ENCODE measurements at places on chromosomes 12 and 14.

DNA sequence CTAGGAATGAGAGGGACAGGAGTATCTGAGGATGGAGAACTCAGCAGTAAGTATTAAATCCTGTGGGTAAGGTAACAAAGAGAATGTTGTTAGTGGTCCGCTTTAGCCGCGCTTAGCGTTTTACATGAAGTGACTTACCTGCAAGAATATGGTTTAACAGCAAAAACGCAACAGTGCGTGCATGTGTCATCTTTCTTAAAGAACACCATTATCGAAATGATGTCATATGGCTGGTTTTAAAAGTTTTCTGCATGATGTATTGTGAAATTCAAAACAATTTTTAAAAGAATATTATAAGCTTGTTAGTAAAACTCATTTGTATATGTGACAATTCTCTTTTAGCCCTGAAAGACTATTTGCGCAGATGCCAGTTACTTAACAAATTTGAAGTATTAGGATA, 1.7 kb downstream of the LEMD3 start:
- no peak for DNase-seq

GRCh38 chr12:119990382-119990874, 1.4 kb downstream of the BICDL1 start:
- DNase-seq: no peak

DNA sequence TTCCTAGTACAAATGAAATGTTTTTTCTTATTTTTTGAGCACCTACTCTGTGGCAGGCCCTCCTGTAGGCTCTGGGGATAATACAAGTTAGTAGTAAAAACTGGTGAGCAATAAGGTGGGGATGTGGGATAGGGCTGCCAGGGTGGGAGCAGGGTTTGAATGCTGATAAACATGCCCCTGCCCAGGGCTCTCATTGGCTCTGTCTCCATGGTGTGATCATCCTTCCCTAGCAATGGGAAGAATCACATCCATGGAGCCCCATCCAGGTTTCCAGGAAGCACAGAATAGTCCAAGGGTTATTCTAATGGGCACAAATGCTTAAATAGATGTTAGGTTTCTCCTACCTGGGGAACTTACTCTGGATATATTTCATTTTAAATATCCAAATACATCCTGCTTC, 45.5 kb downstream of the GIT2 start:
- DNase-seq: no peak

GRCh38 chr12:111444925-111445725, 39.4 kb downstream of the SH2B3 start:
- DNase-seq: peak; percentile 62

- no peak for DNase-seq
Observed at GRCh38 chr14:25757364-25757763, 707.4 kb upstream of the STXBP6 start.

DNA sequence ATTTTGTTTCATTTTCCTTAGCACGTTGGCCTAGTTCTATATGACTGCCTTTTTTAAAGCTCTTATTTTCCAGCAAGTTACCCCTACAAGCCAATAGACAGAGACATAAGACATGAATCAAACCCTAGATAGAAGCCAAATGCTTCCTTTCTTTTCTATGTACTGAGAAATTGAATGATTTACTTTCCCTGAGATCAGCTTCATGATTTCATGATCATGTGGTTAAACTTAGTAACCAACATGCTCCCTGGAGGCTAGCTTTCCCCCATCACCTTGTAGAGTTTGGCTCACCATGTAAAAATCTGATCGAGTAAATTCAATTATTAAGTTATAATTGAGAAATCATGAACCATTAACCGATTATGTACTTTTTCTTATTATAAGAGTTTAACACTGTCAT, 148.1 kb upstream of the LRIG3 start:
- DNase-seq: no peak

DNA sequence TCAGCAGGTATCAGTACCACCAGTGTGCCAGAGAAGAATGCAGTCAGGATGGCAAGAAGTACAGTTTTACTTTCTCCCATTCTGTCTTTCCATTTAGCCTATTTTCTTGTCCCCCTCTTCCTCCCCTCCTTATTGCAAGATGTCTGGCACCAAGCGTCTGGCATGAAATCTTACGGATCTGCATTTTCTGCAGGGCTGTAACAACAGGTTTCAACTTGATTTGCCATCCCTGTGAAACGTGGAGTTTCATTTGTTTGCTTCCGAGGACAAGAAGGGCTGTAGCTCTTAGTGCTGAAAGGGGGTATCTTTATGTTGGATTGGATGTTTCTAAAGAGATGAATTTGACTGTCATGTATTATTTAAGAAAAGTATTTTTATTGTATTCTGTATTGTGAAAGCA, 1110.6 kb downstream of the BCL11B start:
- no peak for DNase-seq

GRCh38 chr14:40139657-40140056, 707.4 kb upstream of the FBXO33 start:
- DNase-seq: no peak

DNA sequence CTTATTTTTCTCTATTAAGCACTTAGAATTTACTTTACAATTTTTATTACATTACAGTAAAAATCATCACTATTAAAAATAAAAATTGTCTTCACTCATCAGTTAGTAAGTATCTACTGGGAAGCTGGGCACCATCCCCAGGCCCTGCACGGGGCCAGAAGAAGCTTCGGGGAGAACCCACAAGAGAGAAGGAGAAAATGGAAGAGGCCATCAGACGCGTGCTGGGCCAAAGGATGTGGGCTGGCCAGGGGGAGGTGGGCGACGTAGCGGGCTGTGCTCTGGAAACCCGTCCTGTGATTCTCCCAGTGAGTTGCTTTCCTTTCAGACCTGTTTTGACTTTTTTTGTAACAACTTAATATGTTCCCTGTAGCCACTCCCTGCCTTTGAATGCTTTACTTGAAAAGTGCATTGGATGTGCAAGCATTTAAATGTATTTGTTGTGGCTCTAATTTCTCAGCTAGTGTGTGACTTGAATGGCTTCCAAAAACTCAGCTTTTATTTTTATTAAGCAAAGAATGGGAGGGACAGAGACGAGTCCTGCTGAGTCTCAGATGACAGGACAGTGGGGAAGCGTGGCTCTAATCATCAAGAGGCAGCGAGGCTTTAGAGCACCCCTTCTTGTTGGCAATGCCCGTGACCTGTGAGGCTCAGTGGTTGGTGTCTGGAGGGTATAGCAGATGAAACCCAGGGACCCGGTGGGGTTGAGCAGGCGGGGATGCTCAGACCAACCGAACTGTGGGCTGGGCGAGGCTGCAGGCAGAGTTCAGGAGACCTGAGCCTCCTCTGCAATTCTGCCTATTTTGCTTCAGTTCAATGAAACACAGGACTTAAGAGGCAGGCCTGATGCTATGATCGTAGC, 38.8 kb downstream of the SYNE3 start:
- no peak for DNase-seq

- peak; percentile 68 for DNase-seq
Observed at GRCh38 chr14:99605299-99605961, 1.4 kb upstream of the CCDC85C start.

- DNase-seq: no peak
Observed at GRCh38 chr12:3195337-3195736, 118.2 kb downstream of the TSPAN9 start.

DNA sequence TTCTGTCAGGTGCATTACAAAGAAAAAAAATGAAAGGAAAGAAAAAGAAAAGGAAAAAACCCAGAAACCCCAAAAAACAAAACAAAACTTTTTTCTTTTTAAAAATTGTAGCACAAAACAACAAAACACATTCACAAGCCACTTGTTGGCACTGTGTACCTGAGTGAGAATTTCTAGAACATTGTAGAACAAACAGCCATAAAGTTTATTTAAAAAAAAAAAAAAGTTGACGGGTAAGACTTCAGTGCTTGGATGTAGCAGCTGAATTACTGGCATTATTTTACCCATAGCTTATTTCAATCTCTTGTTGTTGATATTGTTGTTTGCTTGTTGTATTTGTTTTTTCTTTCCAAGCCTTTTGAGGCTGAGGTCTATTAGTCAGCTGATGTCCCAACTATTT, 415.8 kb downstream of the SOX5 start:
- DNase-seq: no peak

- DNase-seq: no peak
Observed at GRCh38 chr12:103331643-103332042, 164.1 kb downstream of the C12orf42 start.

DNA sequence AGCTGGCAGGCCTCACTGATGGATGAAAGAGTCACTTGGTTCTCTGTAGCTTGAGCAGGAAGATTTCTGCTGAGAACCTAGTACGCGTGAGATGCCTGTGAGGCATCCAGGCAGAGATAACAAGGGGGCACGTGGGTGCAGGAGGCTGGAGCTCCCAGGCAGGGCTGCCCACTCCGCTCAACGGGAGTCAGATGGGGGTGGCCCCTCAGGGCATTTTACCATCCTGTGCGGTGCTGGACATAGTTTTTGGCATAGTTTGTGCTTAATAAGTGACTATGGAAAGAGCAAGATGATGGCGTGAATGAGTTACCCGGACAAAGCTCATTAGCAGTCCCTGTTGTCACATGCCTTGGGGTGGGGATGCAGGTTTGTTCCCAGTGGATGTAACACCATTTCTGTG, 182.8 kb downstream of the TSPAN9 start:
- DNase-seq: no peak

GRCh38 chr12:114770323-114770722, 86.3 kb upstream of the TBX3 start:
- no peak for DNase-seq

DNA sequence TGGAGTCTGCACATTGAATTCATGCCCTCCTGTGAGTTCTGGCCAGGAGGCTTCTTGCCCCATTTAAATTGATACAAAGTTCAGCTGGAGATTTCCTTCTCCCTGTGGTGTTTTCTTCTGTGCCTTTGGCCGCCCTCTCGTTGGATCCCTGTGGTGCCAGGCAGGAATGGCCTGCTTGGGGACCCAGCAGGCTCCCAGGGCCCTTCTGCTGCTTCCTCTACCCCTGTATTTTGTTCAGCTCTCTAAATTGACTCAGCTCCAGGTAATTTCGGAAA, 197.2 kb downstream of the FOXA1 start:
- DNase-seq: no peak

DNA sequence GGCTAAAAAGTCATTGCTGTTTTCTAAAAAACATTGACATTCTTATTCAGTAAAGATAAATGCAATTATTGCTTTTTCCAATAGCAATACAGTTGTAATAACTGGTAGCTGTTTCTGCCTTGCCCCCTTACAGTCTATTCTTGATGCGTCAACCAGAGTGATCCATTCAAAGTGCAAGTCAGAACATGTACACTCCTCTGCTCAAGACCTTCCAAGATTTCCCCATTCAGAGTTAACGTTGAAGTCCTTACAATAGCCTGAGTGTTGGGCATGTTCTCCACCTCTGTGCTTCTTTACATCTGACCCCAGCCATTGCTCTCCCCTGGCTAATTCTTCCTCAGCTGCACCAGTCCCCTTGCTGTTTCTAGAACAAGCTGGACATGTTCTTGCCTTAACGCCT, 24.3 kb downstream of the VRK1 start:
- no peak for DNase-seq

- DNase-seq: no peak
Observed at GRCh38 chr14:105425823-105426247, 6.2 kb downstream of the MTA1 start.

GRCh38 chr12:112015938-112016337, 2.7 kb downstream of the ERP29 start:
- DNase-seq: no peak

DNA sequence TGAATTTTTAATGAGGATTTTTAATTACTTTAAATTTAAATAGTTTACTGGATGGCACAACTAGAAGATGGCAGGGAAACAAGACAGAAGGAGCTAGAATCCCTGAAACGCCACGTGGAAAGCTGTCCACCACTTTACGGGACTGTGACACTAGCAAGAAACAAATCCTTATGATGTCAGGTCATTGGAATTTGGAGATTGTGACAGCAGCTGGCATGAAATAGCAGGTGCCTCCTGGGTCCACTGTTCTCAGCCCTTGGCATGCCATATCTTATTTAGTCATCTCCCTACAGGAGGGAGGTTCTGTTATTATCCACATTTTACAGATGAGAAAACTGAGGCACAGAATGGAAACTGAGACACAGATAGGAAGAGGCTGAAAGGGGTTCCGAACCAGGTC, 113.8 kb downstream of the BCL11B start:
- DNase-seq: no peak

- DNase-seq: no peak
Observed at GRCh38 chr12:125852116-125852515, 786.9 kb downstream of the AACS start.

DNA sequence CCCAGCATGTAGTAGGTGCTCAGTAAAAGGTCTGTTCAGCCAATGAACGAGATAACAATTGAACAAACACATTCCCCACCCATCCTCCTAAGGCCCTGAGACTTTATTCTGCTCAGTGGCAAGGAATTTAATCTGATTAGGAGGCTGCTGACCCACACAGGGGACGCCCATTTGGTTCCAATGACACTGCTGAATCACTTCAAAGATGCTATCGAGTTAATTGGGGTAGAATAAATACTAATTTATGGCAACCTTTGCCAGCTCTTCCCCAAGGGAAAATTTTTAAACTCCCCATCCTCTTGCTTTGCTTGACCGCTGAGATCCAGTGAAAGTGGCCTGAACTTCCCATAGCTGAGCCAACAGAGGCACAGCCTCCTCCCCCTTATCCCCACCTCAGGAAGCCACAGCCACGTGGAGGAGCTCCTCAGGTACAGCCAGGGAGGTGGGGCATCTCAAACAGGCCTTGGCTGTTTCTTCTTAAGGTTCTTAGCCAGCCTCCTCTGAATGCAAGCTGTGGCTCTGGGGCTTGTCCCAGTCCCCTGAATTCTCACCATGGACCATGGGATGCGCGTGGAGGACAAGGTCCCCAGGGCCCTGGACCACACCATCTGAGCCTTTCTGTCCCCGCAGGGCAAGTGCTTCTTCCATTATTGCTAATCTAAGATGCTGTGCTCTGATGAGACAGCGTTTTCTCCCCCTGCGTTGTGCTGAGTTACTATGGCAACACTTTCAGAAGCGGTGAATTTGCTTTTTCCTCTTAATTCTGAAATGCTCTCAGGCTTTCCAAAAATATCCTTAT, 26.7 kb downstream of the C14orf132 start:
- DNase-seq: no peak

- DNase-seq: no peak
Observed at GRCh38 chr14:60648934-60649874, at the start of gene SIX1. TSS of gene SIX1 (minus strand) at chr14:60649477. CDS start at chr14:60649189, 288 bp downstream.

DNA sequence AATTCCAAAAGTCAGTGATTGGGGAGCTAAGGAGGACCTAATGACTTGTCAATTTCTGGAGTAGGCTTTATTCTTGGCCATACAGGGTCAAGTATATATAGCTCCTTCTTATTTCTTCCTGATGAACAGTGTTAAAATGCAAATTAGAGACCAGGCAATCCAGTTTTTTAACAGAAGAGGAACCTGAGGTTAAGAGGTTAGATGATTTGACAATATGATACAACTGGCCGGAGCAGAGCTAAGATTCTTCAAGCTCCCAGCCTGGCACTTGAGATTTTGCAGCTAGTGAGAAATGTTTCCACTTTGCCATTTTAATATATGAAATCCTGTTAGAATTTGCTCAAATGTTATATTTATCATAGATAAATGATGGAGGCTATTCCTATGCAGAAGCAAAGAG, 204.0 kb downstream of the SSPN start:
- DNase-seq: no peak

- DNase-seq: no peak
Observed at GRCh38 chr12:82883394-82884355, 197.0 kb downstream of the TMTC2 start.
